ENCODE measurements at places on chromosomes 4 and X.

- no peak for DNase-seq
Observed at GRCh38 chrX:124383354-124383753, 37.0 kb downstream of the SH2D1A start.

DNA sequence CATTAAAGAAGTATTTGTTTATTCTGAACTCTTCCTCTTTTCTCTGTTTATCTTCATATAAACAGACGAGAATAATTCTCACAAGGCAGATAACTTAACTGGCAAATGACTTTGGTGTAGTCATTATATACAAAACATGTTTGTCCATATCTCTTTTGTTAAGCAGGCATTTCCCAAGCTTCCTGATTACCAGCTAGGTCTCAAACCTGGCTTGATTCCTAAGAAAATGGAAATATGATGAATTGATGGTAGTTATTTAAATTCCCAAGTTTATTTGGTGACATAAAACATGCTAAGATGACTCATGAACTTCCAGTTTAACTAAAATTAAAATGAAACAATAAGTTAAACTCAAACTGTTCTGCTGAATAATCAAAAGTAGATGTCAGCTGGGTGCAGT is 96.8 kb downstream of the ARSJ start:
- no peak for DNase-seq

DNA sequence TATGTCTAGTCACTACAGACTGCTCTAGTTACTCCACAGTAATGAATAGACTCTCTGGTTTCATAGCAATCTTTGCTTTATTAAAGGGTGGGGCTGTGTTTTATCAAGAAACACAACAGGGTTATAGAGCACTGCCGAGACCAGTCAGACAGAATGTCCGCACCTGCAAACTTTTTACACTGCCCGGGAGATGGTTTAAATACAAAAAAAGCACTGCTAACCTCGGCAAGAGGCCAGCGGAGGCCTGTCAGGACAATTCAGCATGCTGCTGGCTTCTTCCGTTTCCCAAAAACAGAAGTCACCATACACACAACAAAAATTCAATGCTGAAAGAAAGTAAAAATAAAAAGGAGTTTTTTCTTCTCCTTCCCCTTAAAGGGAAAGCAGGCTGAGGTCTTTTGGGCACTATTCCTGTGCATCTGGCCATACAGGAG is 67.4 kb downstream of the IRF2 start:
- DNase-seq = no peak

DNA sequence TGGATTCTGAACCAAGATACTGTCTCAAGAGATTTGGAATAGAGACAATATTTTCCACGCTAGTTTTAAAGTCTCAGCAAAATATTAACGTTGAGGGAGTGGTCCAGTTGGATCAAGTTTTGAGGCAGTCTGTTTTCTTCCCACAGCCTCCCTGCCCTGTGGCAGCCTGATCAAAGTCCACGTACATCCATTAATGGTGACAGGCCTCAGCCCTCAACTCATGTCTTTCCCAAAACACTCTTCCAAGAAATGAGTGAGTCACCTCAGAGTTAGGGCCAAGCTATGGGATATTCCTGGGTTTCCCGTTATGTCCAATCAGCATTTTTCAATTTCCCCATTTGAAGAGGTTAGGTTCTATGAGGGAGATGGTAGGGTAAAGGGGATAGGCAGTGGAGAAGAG is 28.5 kb downstream of the EGFL6 start:
- no peak for DNase-seq

- no peak for DNase-seq
Observed at GRCh38 chr4:143026459-143027170, 158.1 kb upstream of the USP38 start.

DNA sequence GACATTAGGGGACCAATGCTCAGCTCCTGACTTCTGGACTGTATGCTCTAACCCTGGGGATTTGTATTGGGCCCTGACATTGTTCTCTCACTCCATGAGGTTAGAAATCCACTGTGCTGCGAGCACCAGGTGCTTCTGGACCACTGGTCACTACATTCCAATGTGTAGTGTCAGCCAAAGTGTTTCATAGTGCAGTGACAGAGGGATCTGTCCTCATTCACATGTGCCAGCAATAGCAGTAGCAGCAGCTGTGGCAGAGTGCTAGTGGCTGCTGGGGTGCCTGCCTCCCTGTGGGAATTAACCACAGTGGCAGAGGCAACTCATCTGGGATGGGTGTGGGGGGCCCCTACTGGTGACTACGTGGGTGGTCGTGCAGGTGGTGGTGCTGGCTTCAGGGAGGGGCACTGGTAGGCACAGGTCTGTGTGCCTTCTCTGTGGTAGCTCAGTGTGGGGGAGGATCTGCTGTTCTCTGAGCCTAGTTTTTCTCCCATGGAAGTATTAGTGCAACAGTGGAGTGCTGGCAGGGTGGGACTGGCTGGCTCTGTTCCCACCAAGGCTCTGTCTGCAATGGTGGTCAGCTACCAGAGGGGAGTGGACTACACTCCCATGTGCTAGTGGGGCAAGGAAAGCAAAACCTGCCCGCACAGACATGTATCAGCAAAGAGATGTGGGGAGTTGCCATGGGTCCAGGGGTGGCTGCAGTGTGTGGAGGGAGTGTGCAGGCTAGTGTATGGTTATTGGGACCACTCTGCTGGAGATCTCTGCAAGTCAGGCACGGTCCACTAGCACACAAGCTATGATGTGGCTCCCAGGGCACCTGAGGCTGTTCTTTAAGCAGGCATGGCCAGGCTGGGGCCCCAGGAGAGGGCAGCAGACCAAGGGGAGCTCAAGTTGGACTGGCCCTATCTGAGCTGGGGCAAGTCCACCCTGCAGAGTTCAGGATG is 78.5 kb downstream of the SCLT1 start:
- no peak for DNase-seq

GRCh38 chr4:150574678-150575077 is 7.3 kb upstream of the MAB21L2 start:
- DNase-seq = no peak

GRCh38 chr4:73129319-73129718 is 59.8 kb upstream of the COX18 start:
- DNase-seq = no peak

- no peak for DNase-seq
Observed at GRCh38 chr4:86683983-86684382, 89.9 kb downstream of the PTPN13 start.

- no peak for DNase-seq
Observed at GRCh38 chr4:31548021-31548420, 827.9 kb downstream of the PCDH7 start.

- DNase-seq = no peak
Observed at GRCh38 chrX:51047950-51048349, 137.4 kb downstream of the BMP15 start.

DNA sequence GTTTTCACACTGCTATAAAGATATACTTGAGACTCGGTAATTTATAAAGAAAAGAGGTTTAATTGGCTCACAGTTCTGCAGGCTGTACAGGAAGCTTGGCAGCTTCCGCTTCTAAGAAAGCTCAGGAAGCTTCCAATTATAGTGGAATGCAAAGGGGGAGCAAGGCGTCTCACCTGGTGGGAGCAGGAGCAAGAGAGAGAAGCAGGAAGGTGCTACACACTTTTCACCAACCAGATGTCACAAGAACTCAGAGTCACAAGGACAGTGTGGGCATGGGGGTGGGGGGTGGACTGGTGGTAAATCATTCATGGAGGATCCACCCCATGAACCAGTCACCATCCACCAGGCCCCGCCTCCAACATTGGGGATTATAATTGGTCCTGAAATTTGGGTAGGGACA is 22.8 kb downstream of the HMGB2 start:
- no peak for DNase-seq

DNA sequence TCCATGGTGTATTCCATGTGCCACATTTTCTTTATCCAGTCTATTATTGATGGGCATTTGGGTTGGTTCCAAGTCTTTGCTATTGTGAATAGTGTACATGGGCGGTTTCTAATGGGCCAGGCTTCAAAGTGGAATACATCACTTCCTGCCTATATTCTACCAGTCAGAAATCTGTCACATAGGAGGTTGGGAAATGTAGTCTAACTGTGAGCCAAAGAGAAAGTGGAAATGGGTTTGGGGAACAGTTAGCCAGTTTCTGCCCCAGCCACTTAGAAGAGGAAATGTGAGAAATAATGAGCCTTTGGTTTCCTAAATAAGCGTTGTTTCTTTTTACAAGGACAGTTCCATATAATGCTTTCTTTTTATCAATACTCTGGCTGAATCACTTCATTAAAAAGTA is 85.1 kb upstream of the AP1S2 start:
- no peak for DNase-seq

- no peak for DNase-seq
Observed at GRCh38 chr4:25484243-25484721, 107.2 kb downstream of the ANAPC4 start.

GRCh38 chr4:183318656-183319055 is 1.4 kb downstream of the CLDN22 start:
- DNase-seq = no peak

GRCh38 chr4:44210750-44211149 is 237.9 kb downstream of the KCTD8 start:
- DNase-seq = no peak

- DNase-seq = no peak
Observed at GRCh38 chrX:106707771-106708454, 18.6 kb upstream of the RNF128 start.

DNA sequence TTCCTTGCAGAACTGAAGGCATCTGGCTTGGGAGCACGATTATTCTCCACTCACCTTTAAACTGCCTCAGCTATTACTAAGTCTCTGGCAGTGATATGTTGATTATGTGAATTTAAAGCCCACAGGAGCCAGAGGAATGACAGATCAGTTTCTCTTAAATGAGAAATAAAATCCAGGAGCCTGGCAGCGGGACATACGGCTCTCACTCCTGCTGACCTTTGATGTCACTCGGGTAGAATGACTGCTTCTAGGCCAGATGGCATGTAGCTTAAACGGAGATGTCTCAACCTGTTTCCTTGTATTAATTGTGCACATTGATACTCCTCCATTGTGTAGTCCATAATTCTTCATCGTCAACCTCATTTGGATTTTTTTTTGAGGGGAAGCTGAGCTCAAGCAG is 4.0 kb upstream of the CBLL2 start:
- no peak for DNase-seq

- no peak for DNase-seq
Observed at GRCh38 chrX:70411475-70411874, 11.6 kb upstream of the GDPD2 start.

DNA sequence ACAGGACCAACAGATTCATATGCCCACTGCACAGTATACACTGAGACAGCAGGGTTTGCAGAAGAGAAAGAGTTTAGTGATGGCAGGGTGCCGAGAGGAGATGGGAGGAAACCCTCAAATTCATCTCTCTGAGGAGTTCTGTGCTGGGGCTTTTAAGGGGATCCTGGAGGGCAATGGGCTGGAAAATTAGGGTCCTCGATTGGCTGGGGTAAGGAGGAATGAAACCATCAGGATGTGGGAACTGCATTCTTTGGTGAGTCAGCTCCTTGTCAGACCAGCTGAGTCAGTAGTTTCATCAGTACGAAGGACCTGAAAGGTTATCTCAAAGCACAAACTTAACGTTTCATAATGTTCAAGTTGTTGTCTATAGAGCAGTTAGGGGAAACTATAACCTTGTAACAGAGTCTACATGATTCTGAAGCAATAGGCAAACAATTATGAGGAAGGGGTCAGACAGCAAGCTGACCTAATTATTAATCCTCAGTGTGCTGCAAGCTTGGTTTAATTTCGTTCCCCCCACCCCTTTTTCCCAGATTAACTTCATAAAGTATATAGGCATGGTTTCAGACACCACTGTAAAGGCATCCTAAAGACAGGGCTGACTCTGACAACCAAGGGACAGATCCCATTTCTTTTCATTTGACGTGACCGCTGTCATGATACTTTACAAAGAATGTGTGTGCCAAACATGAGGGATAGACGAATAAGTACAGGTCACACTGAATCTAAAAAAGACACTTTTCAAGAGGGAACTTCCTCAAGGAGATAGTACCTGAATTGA is 1.5 kb upstream of the MSMO1 start:
- no peak for DNase-seq

GRCh38 chr4:165931741-165932140 is 58.7 kb downstream of the TLL1 start:
- no peak for DNase-seq

- no peak for DNase-seq
Observed at GRCh38 chr4:144357975-144358374, 217.5 kb upstream of the GYPA start.

DNA sequence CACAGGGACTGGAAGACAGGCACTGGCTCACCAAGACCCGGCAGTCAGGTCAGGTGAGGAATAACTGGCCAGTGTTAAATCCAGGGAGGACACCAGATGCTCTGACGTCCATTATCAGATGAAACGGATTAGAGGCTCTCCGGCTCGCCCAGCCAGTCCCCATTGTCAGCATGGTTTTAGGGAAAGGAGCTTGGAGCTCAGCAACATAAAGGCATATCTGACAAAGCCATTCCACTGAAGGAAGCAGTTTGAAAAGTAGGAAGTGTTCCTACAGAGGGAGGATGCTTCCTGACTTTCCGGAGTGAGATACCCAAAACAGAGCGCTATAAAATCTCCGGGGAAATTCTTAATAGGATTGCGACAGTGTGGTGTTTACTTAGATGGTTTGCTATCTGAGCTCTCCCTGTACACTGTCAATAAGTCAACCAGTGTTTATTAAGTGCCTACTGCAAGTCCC is 14.8 kb downstream of the NDNF start:
- no peak for DNase-seq
